ENCODE measurements at places on chromosomes 13 and 19.

- DNase-seq = no peak
These were observed 71.0 kb downstream of the ZNF568 start for GRCh38 chr19:36987091-36987490.

DNA sequence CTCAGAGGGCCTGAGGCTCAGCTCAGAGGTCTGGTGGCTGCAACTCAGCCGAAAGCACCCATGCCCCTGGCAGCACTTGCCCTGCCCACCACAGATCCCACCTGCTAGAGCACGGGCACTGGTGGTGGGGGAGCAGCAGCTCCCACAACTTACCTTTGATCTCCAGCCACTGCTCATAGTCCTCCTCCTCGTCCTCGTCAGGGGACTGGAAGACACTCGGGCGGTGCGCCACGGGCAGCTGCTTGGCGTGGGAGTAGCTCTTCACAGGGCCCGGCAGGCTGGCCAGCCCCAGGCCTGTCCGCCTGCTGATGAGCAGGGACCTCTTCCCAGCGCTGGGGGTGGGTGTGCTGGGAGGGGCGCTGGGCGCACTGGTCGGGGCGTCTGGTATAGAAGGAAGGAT is 14.6 kb downstream of the SUGP1 start:
- no peak for DNase-seq

DNA sequence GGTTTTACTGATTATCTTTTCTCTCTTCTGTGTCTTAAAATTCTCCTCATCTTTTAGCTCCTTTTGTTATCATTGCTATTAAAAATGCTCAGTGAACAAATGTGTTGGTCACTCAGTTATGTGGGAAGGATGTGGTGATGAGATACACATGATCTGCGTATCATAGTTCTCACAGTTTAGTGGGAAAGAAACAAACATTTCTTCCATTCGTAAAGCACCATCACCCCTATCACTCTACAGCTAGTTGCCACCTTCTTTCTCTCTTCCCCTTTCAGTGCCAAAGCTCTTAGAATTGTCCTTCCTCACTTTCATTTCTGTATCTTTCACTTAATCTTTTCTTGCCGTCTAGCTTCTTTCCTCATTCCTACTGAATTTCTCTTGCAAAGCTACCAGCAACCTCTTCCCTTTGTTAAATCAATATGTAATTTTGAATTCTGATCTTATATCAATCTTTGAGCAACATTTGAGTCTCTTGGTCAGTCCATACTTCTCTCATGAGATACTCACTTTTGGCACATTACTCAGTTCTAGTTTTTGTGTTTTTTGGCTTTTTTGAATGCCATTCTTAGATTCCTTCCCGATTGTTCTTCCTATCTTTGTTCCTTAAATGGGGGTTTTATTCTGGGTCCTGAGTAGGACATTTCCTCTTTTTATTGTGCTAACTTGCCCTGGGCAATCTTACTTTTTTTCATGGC is 122.3 kb downstream of the PCCA start:
- DNase-seq = no peak

DNA sequence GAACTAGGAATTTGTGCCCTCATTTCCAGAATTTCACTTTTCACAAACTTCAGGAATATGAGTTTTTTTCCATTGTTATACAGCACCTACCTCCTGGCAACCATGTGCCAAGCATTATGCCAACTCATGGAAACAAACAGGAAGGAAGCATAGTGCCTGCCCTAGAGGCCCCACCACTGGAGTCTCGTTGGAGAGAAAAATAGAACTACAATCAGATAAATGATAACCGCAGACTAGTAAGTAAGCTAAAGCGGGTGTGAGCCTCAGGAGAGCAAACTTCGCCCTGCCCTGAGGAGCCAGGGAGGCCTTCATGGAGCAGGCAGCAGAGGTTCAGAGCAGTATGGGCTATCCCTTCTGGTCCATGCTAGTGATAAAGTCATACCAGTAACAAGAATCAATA is 75.9 kb downstream of the FRY start:
- no peak for DNase-seq

- no peak for DNase-seq
These were observed 64.9 kb downstream of the KL start for GRCh38 chr13:33080972-33081590.

DNA sequence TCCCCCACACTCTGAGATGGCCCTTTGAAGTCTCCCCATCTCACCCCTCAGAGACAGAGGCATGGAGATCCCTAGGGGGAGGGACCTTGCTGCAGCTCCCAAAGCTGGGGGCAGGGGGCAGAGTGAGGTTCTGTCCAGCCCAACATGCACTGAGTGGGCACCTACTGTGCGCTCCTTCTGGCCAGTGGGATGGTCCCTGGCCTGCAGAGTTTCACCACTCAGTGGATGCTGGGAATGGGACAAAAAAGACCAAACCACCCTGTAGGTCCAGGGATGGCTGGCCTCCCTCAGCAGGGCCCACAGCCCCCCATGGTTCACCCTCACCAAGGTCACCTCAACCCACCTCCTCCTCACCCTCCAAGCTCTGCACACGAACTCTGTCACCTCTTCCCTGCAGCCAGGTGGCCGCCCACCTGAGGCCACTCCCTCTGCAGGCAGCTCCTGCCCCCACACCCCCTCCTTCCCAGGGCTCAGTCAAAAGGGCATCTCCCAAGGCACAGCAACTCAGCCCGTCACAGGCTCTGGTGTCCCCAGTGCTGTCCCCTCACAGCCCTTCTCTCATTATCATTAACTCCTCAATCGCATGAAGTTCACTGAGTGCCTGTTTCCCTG is 16.1 kb downstream of the CEACAM21 start:
- no peak for DNase-seq

DNA sequence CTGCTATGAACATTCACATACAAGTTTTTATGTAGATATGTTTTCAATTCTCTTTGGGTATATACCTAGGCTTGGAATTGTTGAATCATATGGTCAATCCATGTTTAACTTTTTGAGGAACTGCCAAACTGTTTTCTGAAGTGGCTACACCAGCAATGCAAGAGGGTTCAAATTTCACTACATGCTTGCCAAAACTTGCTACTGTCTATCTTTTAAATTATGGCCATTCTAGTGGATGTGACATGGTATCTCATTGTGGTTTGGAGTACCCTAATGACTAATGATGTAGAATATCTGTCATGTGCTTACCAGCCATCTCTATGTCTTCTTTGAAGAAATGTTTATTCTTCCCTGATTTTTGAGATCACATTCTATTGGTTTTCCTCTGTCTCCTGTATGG is 860.3 kb downstream of the DIAPH3 start:
- DNase-seq = no peak

- DNase-seq = no peak
These were observed 519 bp downstream of the PTPRS start for GRCh38 chr19:5339950-5340636.
